Osteoblast (primary cell): ENCODE measurements at places on chromosomes 1 and 21. TPM values are rescaled to one million over a fixed set of nuclear protein-coding genes. Genes with fewer than 3 reads are reported as not detected.
A peak's percentile ranks its signal among the peaks of the same experiment; 100 is the strongest.

ANGPTL7 gene
- under 0.01 TPM in 1 of 2 replicates, not detected in the other for total RNA-seq

GRCh38 chr1:211660718-211661222 is 14.7 kb downstream of the NEK2 start:
- no peak for DNase-seq

GNAT2 gene
- total RNA-seq = 0.29 and 0.72 TPM in 2 replicates

GRCh38 chr1:61618755-61619154 is 106.2 kb downstream of the TM2D1 start:
- DNase-seq = no peak

GRCh38 chr1:21878840-21879478 is 58.2 kb downstream of the HSPG2 start:
- DNase-seq = no peak

- no peak for DNase-seq
Measured at GRCh38 chr1:185853739-185854138, 119.5 kb downstream of the HMCN1 start.

DNA sequence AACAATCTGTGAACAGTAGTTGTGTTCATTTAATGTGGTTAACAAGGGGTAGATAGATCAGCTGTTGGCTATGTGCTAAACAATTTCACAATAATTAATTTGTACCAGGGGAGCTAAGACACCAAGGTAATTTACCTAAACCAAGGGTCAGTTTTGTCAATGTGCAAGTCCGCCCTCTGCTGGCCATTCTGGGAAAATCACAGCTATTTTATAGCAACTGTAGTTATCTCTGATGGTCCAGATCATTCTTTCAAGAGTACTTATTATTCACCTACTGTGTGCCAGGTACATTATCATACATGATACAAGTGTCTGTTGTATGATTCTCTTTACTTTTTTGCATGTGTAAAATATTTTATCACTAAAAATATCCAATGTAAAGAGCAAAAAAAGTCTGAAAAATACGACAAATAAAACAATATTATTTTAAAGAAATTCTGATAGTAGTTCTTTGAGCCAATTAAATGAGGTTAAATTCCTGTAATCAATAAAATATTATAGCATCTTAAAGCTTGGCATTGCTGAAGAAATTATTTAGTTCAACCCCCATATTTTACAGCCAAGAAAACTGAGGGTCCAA is 312.3 kb upstream of the FAM78B start:
- DNase-seq = no peak

DNA sequence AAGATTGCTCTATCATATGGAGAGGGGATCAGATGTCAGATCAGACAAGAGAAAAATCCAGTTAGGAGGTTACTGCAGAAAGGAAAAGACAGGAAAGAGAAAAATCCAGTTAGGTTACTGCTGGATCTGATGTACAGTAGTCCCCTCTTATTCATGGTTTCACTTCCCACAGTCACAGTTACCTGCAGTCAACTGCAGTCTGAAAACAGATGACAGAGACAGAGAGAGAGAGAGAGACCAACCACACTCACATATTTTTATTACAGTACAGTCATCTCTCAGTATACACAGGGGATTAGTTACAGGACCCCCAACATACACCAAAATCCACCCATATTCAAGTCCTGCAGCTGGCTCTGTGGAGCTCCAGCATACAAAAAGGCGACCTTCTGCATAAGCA is 29.3 kb downstream of the NUP133 start:
- DNase-seq = no peak

GRCh38 chr1:67226688-67227087 is 60.4 kb downstream of the IL23R start:
- DNase-seq = no peak

CNKSR1 gene
- total RNA-seq = under 0.01 TPM in 1 of 2 replicates, not detected in the other

MMP23B gene
- 0.59 and 1.1 TPM in 2 replicates for total RNA-seq

DNA sequence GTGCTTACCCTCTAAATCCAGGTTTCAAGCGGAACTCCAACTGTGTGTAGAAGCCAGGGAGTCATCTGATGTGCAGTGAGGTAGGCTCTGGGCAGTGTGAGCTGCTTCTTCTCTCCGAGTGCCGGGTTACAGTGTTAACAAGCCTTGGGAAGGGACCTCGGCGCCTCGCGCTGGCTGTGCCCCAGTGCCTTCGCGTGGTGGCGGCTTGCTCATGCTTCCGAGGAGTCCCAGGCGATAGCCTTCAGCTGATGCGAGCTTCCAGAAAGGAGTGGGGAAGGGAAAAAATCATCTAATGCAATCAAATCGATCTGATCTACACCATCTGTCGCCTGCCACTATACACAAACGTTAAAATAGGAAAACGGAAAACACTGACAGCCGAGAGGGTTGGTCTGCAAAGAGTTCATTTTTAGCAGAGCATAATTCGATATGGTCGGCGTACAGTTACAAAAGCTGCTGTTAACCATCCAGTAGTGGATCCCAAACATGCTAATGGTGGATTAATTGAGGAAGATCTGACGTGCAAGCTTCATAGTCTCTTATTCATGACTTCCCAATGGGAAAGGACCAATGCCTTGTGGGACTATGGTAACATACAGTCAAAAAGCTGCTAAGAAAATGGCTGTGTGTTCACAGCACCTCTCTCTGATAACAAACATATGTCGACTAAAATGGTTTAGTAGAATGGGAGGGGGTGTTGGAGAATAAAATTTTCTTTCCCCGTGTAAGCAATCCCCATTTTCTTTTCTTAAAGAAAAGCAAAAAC is 128.7 kb upstream of the DPYD start:
- DNase-seq = peak; percentile 81

GRCh38 chr1:44249543-44249942 is 36.3 kb downstream of the DMAP1 start:
- DNase-seq = no peak

ENO1 gene
- total RNA-seq = 1,079 and 1,591 TPM in 2 replicates

MFSD2A gene
- total RNA-seq = 3.5 and 3.6 TPM in 2 replicates

DNA sequence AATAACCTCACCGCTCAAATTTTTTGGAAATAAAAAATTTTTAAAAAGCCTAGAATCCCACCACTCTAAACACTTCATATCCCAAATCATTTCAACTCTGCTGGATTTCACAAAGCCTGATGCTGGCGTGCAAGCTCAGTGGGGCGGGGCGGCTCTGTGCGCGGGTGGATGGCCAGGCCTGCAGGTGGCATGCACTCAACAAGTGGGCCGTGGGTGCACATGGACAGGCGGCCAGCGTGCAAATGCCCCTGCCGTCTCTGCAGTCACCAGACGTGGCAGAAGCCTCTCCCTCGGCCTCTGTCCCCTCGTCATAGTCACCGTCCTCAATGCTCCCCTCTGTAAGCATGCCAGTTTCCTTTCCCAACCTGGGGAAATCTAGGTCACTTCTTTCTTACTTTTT is 6.6 kb upstream of the PDE9A start:
- DNase-seq = peak; percentile 30

KRTAP12-2 gene
- not detected in 2 replicates for total RNA-seq

MYBPHL gene
- total RNA-seq = not detected in 2 replicates

- no peak for DNase-seq
Measured at GRCh38 chr1:155947292-155947691, 5.9 kb downstream of the RXFP4 start.

PRXL2B gene
- 8.0 and 9.4 TPM in 2 replicates for total RNA-seq

DNA sequence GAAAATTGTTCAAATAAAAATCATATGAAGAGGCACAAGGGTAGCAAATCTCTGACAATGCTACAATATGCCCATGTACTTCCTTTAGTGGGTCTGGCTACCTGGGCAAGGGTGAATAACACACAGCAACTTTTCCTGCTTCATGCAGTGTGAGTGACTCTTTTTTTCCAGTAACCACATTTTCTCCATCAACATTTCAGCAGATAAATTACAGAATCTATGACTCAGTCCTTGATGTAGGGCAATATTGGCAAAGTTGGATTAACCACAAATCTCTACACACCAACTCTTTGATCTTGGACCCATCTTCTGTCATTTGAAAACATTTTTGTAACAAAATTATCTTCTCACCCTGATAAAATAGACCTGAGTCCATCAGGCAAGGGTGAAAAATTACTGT is 31.7 kb downstream of the ERICH3 start:
- DNase-seq = no peak

- DNase-seq = no peak
Measured at GRCh38 chr1:215488850-215489249, 78.3 kb upstream of the KCTD3 start.

DNA sequence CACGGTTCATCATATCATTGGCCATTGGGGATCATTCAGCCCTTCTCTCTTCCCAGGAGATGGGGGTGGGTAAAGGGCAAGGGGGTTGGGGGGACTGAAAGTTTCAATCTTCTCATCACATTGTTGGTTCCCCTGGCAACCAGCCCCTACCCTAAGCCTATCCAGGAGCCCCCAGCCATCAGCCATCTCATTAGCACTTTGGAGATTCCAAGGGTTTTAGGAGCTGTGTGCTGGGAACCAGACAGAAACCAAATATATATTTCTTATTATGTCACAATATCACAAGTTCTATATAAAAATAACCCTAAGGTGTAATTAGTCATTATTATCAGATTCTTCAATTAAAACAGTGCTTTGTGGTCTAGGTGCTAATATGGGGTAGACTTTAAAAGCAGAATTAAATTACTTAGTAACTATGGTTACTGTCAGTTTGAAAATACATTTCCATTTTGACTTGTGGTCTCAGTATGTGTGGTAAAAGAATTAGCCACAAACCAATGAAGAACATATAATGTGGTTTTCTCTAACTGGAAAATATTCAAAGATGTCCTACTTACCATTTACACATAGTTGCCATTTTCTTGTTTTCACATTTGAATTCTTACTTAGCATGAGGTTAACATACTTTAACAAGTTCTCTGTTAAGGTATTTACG is 28.1 kb downstream of the IL23R start:
- no peak for DNase-seq

DNA sequence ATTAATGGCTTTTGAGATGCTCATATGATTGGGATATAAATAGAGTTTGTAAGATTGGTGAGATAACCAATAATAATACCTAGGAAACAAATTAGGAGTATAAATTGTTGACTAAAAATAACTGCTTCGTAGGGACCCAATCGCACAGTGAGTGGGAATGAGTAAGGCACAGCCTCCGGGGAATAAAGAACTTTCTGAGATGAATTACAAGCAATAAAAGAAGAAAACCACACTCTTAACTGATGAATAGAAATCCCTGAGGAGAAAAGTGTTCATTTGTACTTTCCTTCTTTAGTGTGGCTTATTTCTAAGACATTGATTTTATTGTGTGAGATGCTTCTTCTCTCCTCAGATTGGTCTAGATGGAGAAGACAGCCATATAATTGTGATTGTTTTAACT is 443.4 kb upstream of the PRMT6 start:
- no peak for DNase-seq

- no peak for DNase-seq
Measured at GRCh38 chr1:212952641-212952976, 2.3 kb downstream of the VASH2 start.
